Midbrain (tissue), 1 donor: ENCODE measurements at places on chromosomes 4 and X.

DNA sequence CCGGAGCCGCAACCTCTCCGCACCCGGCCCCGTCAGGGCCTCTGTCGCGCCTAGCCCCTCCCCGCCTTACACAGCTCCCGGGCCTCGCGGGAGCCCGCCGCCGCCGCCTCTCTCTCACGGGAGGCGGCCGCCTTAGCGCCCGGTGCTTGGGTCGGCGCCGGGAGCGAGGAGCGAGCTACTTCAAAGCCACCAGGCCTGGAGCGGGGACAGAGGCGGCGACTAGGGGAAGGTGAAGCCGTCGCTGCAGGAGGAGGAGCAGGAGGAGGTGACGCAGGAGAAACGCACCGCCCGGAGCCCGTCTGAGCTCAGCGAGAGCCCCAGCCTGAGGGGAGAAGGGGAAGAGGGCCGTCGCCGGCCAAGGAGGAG is 250 bp downstream of the USP9X start:
- peak; percentile 55 for DNase-seq

GRCh38 chrX:109926743-109927662 is 75.9 kb upstream of the TMEM164 start:
- DNase-seq = no peak

DNA sequence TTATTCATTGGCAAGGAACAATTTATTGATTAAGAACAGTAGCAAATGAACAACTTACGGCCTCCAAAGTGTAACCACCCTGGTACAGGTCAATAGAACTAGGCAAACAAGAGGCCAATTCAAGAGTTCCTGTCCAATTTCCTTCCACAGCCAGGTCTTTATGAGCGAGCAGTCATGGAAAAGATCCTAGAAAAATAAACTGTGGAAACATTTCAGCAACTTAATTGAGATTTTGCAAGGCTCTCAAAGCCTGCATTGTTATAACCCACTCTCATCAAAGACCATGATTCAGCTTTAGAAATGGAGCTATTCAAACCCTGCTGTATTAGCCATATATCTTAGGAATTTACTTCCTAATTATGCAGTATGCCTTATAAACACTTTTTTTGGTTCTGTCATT is 43.6 kb downstream of the UNC5C start:
- peak; percentile 72 for DNase-seq

GRCh38 chrX:130086447-130087206 is 23.7 kb downstream of the ELF4 start:
- no peak for DNase-seq

- no peak for DNase-seq
These were observed 25.8 kb downstream of the ADRA2C start for GRCh38 chr4:3791910-3792542.
